ENCODE measurements at places on chromosomes 4 and X.

GRCh38 chrX:3811331-3812311, 98.2 kb upstream of the PRKX start:
- no peak for DNase-seq

DNA sequence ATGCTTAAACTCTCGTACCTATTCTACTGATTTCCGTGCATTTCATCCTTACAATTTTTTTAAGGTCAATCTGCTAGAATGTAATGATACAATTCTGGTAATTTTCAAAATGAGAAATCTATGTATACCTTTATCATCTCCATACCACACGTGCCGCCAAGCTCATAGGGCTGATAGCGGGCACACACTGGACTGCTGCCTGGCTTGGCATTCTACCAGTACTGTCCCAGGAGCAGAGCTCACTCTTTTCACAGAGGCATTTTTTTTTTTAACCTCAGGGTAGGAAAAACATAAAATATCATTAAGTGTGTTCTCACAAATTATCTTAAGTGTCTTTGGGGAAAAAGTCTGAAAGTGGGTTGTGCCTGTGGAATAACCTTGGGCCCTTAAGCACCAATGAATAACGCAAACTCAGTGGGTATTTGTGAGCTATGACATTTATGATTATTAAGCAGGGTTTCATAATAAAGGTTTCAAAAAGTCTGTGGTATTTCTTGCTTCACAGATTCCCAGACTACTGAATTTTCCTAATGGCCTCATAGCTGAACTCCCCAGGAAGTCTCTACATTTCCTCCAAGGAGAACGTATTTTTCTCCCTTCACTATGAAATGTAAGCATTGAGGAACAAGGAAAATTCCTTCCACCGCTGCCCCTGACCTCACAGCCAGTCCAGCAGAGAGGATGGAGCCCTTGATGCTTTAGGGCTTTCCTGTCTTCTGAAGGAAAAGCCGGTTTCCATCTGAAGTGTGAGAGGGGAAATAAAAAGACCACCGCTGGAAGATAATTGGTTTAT, 125.2 kb downstream of the ELOVL6 start:
- no peak for DNase-seq

GRCh38 chr4:183889190-183889589, 15.9 kb upstream of the STOX2 start:
- no peak for DNase-seq

DNA sequence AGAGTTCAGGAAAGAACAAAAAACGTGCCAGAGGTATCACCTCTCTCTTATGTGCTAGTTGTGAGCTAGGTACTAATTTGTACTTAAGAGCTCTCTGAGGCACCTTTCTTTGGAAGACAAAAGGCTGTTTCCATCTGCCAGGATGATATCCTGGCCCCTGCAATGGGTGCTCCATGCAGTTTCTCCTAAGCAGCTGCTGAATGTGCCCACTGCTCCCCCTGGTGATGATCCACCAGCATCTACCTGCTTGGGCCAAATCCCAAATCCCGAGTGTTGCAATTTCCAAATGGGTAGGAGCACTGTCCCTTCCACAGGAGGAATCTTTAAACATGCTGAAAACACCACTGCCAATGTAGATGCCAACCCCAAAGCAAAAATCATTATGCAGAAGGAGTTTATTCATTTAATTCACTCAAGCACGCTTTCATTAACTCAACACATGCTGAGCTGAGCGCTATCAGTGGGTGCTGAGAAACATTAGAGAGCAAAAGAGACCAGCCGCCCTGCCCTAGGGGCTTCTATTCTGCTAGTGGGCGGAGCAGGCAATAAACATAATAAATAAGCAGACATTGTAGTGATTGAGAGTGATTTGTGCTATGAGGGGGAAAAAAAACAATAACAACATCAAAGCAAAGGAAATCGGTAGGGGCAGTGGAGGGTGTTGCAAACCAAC, 69.6 kb upstream of the C4orf50 start:
- DNase-seq = no peak

- no peak for DNase-seq
These were observed 8.7 kb upstream of the SLC25A4 start for GRCh38 chr4:185134307-185134869.

DNA sequence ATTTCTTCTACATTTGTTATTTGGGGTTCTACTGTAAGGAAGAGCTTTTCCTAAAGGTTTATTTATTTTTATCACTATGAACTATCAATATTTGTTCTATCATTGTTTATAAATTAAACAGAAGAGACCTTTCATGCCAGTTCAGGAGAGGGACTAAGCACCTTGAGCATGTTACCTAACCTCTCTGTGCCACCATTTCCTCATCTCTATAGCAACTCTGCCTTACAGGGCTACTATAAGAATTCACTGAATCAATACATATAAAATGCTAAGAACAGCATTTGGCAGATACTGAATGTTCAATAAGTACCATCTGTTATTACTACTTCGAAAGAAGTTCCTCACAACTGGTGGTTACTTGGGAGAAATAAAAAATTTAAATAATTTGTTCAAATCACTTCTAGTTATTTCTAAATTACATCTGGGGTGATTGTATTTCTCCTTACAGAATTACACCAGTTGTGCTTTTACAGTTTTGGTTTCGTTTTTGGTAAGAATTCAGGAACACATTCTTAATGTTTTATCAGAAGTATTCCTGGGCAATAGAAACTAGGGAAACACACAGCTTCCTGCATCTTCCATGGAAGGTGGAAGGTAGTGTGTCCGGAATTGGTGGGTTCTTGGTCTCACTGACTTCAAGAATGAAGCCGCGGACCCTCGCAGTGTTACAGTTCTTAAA, 32.9 kb downstream of the EREG start:
- no peak for DNase-seq

GRCh38 chrX:22202251-22202650, 70.5 kb upstream of the CBLL2 start:
- no peak for DNase-seq

GRCh38 chrX:13078739-13079444, 34.5 kb upstream of the FAM9C start:
- no peak for DNase-seq

DNA sequence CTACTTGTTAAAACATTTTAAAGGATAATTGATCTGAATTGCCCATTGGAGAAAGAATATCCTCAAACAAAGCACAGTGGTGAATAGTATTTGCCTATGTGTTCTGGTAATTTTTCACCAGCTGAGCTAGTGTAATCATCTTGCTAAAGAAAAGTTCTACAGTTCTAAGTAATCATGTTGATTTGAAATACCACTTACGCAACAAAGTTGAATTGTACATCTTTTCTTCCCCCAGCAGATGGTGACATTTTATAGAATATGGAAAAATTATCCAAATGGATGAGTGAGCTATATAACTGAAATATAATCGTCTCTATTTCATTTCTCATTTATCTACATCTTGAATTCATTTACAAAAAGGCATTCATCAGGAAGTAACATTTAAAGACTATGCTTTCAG, 9.7 kb upstream of the ZNF674 start:
- DNase-seq = no peak

DNA sequence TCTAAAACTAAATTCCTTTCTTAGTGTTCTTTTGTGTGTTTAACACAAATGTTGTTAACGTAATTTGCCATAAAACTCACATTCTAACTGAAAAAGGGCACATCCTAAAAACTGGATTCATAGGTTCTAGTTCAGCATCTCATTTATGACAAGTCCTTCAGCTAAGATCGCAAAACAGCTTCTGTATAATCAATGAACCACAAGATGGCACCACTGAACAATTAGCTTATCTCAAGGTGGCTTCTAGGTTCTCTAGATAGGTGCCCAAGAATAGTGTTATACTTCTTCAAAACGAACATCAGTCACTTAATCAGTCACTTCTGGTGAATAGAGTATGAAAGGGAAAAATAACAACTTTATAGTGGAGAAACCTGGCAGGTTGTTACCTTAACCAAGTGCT, 54.3 kb downstream of the NRK start:
- no peak for DNase-seq

DNA sequence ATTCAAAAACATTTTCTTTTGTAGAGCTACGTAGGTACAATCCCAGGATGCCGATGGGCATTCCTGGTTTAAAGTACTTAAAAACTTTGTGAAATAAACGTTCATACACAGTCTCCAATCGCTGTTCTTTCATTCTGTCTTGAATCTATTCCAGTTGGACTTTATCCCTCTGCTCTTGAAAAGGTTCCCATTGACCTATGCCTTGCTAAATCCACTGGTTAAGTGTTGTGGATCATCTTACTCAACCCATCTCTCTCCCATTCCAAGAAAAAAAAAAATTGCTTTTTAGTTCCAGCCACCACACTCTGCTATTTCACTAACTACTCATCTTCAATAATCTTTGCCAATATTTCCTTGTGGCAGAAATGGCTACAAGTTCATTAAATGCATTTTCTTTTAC, 542.3 kb upstream of the GRIA3 start:
- no peak for DNase-seq
